OCI-M1 (cell line): ENCODE measurements at places on chromosomes 3 and 15.

- no peak for DNase-seq
Observed at GRCh38 chr15:65259367-65259797, 27.3 kb downstream of the PARP16 start.

DNA sequence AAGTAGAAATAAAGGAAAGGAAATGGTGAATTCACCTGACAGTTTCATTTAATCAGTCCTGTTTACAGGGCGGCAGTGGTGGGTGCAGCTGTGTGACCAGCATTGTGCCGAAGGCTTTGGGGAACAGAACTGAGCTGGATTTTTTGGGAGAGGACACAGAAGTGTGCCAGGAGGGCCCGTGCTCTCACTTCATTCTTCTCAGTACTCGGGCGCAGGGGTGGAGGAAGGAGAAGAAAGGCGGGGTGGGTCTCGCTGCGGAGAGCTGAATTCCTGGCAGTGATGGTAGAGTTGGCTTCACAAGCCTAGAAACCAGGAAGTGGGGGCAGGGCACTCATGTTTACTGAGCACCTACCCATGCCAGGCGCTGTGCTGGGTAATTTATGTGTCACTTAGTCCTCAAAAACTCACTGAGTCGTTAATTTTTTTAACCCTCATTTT lies 64.6 kb downstream of the CRTC3 start:
- DNase-seq: no peak

DNA sequence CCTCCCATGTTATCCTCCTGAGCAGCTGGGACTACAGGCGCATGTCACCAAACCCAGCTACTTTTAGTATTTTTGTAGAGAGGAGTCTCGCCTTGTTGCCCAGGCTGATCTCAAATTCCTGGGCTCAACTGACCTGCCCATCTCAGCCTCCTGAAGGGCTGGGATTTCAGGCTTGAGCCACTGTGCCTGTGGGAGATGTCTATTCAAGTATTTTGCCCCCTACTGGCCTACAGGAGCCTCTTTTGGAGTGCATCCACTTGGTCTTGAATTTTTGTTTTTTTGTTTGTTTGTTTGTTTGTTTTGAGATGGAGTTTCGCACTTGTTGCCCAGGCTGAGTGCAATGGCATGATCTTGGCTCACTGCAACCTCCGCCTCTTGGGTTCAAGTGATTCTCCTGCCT lies 3.2 kb upstream of the DHX30 start:
- DNase-seq: peak; percentile 21

DNA sequence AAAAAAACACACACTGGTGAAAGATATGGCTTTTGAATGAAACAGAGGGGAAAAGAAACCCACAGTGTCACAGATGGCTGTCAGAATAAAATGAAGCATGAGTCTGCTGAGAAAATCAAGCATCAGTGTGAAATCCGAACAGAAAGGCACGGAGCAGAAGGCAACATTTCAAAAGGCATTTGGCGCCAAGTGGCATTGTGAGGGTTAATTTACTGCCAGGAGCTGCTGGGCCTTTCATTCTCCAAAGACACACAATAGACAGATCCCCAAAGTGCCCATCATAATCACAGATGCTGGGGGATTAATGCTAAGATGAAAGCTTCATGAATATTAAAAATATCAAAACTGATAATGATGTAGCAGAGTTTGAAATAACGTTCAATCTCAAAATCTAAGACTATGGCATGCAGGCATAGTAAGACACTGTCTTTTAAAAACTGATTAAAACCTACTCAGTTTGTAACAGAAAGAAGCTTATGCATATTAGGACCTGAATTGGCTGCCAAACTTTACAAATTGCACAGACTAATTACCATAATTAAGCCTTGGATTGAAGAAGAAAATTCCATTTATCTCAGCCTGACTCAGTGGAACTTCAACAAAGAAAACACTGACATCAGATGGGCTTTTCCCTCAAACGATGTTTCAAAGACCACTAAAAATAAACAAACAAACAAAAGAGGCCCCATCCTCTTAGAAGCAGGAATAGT lies 589.2 kb downstream of the ROBO1 start:
- no peak for DNase-seq

- no peak for DNase-seq
Observed at GRCh38 chr3:169058681-169059080, 604.8 kb downstream of the MECOM start.

- DNase-seq: peak; percentile 61
Observed at GRCh38 chr15:34799149-34800101, 4.1 kb upstream of the ACTC1 start.

- no peak for DNase-seq
Observed at GRCh38 chr3:52454938-52455282, 494 bp upstream of the NISCH start.

GRCh38 chr3:46695177-46695961 lies 1.9 kb upstream of the ALS2CL start:
- peak; percentile 26 for DNase-seq

GRCh38 chr3:25429361-25430286 lies 1.6 kb downstream of the RARB start:
- DNase-seq: no peak

GRCh38 chr3:150357923-150358607 lies 50.0 kb upstream of the TSC22D2 start:
- no peak for DNase-seq

- DNase-seq: peak; percentile 39
Observed at GRCh38 chr15:64134345-64134829, 17.1 kb upstream of the SNX22 start.

DNA sequence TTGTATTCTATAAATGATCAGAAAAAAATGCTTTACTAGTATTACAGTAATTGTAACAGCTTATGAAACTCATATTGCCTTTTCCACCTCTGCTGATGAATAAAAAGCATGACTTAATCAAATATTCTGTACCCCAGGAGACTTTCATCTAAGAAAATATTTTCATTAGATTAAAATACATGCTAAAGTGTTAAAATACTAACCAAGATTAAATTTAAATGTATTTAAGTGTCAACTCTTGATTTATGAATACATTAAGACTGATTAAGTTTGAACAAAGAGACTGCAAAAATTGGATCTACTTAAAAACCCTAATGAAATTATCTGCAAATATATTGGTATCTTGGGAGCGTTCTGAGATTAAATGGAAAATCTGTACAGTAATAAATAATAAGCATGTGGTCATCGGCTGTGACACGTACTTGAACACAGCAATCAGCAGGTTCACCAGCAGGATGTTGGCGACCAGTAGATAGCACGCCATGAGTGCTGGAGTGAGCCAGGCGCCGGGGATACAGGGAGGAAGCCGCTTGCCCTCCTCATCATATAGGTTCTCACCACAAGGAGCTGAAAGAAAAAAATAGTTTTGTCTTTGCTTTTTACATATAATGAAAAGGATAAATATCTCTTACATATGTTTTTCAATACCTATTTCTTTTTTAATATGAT lies 36.6 kb upstream of the MTMR10 start:
- DNase-seq: no peak

DNA sequence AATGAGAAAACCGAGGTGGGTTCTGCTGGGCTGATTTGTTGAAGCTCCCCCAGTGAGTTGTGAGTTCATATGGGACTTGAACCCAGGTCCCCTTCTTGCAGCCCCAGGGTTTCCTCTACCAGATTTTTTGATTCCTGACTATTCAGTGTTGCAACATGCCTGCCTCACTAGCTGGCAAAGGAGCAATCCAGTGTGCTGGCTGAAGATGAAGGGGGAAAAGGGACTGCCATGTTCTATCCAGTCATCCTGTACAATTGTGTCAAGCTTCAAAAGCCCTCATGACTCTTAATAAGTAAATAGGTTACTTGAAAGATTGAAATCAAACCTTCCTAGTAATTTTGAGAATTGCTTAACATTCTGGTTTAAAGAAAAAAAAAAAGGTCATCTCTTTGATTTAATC lies 211.5 kb upstream of the TP63 start:
- DNase-seq: no peak

DNA sequence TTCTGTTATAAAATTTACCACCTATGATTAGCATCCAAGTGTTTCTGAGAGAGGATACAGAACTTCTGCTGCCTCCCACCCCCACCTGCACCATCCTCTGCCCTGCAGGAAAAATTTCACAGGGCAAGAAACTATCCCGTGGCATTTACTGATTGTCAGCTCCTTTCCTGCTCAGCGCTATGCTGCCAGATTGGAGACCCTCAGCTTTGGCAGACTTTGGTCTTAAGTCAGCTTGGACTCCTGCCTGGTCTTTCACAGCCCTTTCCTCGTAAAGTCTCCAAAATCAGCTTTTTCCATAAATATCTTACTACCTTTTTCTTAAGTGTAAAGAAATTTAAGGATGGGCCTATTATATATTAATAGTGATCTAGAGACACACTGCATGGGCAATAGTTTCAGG lies 239.9 kb upstream of the ADAMTS9 start:
- DNase-seq: no peak

- DNase-seq: no peak
Observed at GRCh38 chr3:151550025-151550618, 89.3 kb upstream of the IGSF10 start.

DNA sequence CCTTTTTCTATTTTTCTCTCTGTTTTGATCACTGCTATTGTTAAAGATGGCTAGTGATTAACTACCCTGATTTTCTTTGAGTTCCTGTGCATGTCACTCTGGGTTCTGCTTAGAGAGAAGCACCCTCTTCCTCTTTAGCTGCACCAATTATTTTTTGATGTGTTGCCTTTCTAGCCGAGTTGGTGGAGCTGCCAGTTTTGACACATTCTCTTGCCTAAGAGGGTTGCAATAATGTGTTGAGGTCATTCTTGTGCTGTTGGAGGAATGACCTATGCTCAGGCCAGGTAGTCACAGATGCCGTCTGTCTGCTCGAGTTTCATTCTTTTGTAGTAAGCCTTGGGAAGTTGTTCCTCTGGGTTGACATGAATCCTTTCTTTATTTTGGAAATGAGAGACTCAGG lies 84.6 kb upstream of the DPH6 start:
- peak; percentile 31 for DNase-seq

DNA sequence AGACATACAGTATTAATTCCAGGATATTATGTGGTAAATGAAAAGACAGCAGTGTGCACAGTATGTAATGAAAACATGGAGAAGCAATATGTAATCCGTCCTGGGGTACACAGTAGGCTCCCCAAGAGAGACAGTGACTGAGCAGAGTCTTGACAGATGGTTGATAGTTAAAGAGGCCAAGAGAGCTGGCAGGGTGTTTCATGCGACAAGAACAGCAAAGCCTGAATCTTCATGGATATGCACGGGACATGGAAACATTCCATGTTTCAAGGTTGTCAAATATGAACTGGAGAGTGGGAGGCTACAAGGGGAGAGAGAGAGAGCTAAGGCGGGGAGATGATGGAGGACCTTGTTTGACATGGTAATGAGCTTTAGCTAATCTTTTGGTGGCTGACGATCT lies 338.4 kb downstream of the IL5RA start:
- DNase-seq: no peak

DNA sequence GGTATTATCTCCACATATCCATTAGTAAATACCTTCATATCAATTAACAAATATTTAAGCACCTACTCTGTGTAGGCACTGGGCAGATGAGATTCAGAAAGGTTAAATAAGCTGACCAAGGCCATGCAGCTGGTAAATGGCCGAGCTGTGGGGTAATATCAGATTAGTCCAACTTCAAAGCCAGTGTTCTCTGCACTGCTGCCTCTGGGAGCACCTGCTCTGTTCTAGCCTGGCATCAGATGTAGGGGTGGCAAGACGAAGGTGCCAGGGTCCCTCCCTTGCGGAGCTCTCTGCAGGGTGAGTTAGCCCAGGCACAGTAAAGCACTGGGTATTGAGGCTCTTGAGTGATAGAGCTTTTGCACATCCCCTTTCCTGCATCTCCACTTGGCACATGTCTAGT lies 5.5 kb downstream of the TATDN2 start:
- no peak for DNase-seq

GRCh38 chr15:26179906-26180305 lies 316.8 kb upstream of the ATP10A start:
- DNase-seq: no peak

GRCh38 chr3:15271785-15272381 lies 60.5 kb downstream of the SH3BP5 start:
- peak; percentile 91 for DNase-seq

- DNase-seq: no peak
Observed at GRCh38 chr3:52047295-52047960, 8.9 kb downstream of the DUSP7 start.

DNA sequence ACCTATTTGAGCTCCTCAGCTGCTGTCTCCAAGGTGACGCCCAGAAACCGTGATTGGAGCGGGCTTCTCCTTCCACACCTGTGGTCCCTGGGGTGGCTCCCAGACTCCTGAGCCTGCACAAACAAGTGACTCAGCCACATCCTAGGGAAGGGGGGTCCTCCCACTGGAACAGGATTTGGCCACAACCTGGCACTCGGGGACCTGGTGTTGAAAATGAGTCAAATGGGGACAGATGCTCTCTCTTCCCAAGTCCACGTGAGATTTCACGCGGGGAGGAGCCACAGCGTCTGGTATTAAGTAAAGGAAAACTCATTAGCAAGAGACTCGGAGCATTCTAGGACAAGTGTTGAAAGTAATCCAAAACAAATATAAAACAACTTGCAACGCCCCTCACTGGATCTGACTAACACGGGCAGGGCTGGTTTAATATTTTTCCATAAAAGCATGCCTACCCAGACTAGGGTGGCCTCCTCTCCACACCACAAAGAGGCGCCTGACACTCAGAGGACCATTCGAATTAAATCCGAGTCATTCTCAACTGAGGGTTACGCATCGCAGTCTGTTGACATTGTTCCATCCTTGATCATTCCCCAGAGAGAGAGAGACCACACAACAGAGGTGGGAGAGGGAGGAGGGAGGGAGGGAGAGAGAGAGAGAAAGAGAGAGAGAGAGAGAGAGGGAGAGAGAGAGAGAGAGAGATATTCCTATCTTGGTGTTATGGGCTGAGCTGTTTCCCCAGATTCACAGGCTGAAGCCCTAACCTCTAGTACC lies 74.4 kb downstream of the MGLL start:
- DNase-seq: no peak

GRCh38 chr3:56491566-56491965 lies 23.3 kb upstream of the ERC2 start:
- DNase-seq: no peak

DNA sequence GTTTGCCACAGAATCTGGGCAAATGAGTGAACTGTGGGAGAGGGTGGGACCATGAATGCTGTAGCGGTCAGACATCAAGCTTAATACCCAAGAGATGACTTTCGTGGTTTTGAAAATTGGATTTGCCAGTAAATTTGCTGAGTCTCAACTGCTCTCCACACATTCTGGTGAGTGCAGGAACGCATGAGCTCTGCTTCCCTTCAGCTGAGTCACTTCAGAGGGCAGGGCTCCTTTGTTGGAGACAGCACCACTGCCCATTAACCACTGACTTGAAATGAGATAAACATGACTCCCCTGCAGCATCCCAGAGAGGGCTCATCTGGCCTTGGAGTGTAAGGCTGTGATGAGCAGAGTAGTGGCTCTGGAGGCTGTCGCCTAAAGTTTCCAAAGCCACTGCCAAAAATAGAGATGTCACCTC lies 22.6 kb downstream of the RARRES1 start:
- peak; percentile 18 for DNase-seq

- no peak for DNase-seq
Observed at GRCh38 chr3:151859905-151860304, 13.5 kb upstream of the SUCNR1 start.

GRCh38 chr15:78537266-78537905 lies 2.9 kb upstream of the PSMA4 start:
- no peak for DNase-seq
